Renal cortex interstitium (tissue), 15 donors: ENCODE measurements at places on chromosomes 7 and 10.

DNA sequence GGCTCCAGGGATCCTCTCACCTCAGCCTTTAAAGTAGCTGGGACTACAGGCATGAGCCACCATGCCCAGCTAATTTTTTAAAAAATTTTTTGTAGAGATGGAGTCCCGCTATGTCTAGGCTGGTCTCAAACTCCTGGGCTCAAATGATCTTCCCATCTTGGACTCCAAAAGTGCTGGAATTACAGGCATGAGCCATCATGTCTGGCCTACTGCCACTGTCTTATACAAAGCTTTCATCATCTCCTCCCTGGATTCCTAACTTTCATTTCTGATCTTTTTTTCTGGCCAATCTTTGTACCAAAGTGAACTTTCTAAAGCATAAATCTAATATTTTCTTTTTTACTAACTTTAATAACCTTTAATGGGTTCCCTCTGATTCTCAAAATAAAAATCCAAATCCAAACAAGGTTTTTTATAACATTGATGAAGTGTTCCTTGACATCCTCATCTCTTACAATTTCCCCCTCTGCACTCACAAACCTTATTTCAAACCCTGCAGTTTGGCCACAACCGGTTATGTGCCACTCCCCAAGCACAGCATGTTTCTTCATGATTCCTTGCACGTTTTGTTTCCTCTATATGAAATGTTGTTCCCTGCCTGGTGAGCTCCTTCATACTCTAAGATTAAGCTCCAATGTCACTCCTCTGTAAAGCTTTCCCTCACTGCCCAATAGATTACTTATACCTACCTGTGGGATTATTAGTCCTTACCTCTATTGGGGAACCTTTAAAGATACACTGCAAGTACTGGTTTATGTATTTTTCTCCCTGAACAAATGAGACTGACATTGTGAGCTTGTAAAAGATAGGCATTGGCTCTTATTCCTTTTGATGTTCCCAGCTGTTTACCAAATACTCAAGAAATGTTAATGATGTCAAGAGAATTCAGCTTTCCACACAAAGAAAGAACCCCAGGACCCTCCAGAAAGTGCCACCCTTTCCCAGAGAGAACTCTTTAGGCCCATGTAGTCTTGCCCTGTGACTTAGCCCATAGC is 101.7 kb downstream of the HOXA1 start:
- DNase-seq = no peak

GRCh38 chr7:4659551-4660286 is 22.4 kb upstream of the FOXK1 start:
- DNase-seq = no peak

GRCh38 chr7:46452561-46453135 is 531.6 kb upstream of the IGFBP3 start:
- no peak for DNase-seq

DNA sequence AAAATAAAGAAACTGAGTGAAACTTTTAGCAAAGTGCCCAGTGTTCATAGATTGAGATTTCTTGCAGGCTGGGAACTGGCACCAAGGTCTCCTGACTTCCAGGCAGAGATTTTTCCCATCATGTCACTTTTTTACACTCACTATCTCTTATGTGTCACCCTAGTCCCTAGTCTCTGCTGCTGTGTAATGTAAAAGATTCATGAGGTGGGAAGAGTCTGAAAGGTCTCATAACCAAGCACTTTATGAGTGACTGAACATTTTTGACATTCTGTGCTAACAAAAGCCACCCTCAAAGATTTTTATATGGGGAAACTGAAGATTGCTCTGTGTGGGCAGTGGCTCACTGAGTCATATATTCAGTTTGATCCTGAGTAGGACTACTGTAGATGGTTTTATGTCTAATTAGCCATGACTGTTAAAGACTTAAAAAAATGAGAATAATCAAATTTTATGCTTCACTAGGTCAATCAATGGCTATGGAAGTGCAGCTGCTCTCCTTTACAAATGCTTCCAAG is 900.3 kb upstream of the SORCS1 start:
- DNase-seq = no peak

DNA sequence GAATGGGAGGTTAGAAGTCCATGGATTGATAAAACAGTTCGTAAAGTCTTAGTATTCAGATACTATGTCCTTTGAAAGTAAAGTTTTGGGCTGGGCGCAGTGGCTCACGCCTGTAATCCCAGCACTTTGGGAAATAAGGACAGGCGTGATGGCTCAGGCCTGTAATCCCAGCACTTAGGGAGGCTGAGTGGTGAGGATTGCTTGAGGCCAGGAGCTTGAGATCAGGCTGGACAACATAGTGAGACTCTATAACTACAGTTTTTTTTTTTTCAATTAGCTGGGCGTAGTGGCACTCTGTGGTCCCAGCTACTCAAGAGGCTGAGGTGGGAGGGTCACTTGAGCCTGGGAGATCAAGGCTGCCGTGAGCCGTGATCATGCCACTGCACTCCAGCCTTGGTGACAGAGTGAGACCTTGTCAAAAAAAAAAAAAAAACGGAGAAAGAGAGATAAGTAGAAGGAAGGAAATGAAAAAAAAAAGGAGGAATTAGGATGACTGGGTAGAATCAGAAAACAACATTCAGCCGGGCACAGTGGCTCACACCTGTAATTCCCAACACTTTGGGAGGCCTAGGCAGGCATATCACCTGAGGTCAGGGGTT is 25.7 kb upstream of the AGFG2 start:
- no peak for DNase-seq

GRCh38 chr10:5457741-5458140 is 41.6 kb downstream of the CALML5 start:
- no peak for DNase-seq

DNA sequence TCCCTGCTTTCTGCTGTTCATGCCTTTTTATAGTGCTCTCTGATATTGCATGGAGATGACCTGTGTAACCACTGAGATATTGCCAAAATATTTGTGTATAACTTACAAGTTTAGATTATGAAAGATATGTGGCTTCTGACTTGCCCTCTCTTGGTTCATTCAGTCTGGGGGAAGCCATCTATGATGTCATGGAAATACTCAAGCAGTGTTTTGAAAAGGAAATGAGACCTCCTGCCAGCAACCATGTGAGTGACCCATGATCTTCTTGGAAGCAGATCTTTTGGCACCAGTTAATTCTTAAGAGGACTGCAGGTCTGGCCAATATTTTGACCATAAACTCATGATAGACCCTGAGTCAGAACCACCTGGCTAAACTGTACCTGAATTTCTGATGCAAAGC is 183.0 kb downstream of the THSD7A start:
- no peak for DNase-seq

- DNase-seq = no peak
Measured at GRCh38 chr10:1413823-1414222, 323.5 kb downstream of the ADARB2 start.
